ENCODE measurements at places on chromosomes 1 and 21.

DNA sequence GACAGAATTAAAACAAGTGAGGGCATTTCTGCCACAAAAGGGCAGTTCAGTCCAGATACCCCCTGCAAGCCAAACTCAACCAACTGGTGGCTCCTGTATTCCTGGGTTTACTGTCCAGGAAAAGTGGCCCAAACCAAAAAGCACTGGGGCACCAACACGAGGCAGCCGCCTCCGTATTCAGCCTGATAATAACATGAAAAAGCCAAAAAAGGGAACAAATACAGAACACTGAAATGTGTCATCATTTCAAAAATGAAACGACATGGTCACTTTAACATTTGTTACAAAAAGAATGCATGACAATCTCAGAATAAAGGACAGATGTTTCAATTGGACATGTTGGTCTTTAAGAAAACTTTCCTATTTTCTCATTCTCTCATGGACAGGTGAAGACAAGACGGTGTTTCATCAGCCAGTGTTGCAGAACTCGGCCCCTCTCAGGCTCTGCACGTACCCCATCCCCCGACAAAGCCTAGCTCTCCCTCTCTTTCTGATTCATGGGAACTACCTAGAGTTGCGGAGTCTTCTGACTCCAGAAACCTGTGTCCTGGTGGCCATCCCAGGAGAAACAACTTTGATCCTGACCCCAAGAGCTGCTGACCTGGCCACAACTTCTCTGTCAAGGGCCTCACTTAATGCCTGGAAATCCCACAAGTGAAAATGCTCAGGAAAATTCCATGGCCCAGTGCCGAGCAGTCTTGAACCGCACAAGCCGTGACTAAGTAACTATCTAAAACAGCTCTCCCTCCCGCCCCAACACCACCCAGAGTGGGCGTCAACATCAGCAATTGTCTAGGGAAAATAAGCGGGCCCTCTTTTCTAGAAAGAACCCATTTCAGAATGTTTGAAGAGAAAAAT, 27.1 kb downstream of the ZBTB17 start:
- peak; percentile 95 for DNase-seq

DNA sequence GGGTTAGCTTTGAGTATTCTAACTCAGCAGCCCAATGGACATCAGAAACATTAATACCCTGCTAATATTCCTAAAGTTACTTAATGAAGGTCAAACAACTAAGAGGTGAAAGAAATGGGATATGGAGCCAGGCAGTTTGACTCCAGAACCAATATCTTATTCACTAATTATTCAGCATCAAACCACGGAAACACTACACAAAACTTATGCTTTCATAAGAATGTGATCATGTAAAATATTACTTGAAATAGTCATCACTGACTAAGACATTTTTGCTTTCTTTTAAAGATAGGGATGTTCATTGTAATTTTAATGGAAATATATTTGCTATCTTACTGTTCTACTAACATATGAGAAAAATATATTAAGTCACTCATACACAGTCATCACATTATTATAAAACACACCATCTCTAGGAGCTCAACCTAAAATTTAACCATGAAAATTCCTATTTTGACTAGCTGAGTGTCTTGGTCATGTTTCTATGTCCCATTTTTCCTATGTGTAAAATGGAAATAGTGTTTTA, 240.9 kb downstream of the KCTD3 start:
- peak; percentile 48 for DNase-seq

GRCh38 chr1:204828352-204828850, 42.3 kb upstream of the NFASC start:
- peak; percentile 54 for DNase-seq

- peak; percentile 47 for DNase-seq
Measured at GRCh38 chr1:78408810-78409209, 82.0 kb upstream of the PTGFR start.

GRCh38 chr1:230332575-230333066, 93.5 kb downstream of the PGBD5 start:
- no peak for DNase-seq

GRCh38 chr1:48182439-48182838, 40.1 kb upstream of the SLC5A9 start:
- DNase-seq: no peak

DNA sequence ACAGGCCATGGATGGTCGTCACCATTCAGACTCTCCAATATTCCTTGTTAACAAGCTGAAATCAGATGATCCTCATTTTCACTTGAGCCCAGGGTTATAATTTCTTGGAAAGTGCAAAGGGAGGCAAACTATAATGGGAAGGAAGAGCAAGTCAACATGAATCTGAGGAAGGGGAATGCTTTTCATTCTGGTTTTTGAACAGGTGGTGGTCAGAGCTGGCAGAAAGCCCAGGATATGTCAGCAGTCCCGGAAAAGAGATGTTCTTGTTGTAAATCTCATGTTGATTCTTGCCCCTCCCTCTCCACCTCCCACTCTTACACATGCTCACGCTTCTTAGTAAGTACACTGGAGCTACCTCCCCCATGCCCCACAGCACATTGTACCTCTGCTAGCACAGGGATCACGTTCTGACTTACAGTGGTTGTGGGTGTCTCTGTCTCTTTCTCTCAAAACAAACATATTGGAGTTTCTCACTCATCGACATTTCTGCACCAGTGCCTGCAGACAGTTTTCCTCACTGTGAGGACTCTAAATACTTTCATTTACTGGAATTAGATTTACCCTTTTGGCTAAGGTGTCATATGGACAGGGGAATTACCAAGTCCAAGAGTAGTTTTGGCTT, 77.6 kb downstream of the XCL2 start:
- DNase-seq: peak; percentile 56

DNA sequence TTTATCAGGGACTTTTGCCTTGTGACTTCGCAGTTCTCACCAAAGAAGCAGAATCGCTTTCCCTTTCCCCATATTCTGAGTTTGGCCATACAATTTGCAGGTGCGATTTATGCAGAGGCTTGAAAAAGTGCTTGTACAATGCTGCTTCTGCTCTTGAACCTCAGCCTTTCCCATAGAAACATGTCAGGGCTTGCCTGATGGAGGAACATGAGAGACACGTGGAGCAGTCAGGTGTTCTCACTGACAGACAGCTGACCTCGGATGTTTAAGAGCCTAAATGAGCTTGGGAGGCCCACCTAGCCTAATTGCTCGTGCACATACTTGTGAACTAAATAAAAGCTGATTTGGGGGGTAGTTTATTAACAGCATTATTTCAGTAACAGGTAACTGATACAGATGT, 290.0 kb downstream of the S1PR1 start:
- DNase-seq: no peak
